DMS 273 treated with DMSO at 0.1 percent for 48 hours (cell line): ENCODE measurements at places on chromosomes 7 and 10.

- no peak for DNase-seq
Observed at GRCh38 chr7:158001003-158001402, 586.6 kb downstream of the PTPRN2 start.

DNA sequence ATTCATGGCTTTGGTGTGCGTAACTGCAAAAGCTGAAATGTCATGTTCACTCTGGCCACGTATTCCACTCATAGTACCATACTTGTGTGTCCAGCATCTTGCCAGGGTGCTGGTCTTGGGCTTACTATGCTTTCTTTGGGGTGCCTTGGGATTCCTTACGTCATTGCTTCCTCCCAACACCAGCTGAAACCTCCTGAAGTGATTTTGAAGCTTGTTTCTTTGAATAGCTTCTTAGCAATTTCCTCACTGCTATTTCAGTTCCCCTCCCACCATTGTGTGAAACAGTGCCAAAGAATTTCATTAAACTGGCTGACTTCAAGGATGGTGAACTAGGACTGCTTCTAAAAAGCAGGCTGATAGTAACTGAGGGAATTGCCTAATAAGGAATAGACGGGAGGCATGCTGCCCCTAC lies 36.9 kb downstream of the ENTPD1 start:
- no peak for DNase-seq

DNA sequence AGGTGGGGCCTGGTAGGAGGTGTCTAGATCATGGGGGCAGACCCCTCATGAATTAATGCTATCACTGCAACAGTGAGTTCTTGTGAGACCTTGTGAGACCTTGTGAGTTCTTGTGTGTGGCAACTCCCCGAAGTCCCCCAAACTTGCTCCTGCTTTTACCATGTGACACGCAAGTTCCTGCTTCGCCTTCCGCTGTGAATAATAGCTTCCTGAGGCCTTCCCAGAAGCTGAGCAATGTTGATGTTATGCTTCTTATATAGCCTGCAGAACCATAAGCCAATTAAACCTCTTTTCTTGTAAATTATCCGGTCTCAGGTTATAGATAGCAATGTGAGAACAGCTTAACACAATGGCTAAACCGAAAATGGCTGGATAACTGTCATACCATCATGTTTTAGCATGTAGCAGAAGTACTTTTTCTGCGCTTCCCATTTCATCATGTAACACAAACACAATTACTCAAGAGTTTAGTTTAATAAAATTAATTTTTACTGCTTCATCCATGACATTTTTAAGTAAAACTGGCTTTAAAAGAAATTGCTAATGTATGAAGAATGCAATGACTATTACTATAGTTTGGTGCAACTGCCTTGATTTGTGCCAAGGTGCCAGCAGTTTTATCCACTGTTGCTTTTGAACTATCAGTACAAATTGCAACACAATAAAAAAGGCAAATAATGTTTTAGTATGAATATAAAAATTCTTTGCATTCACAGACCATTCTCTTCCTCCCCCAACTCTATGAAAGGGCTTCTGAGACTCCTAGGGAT lies 87.7 kb upstream of the TMEM168 start:
- DNase-seq: no peak

- no peak for DNase-seq
Observed at GRCh38 chr7:23075571-23075970, 30.0 kb upstream of the KLHL7 start.

DNA sequence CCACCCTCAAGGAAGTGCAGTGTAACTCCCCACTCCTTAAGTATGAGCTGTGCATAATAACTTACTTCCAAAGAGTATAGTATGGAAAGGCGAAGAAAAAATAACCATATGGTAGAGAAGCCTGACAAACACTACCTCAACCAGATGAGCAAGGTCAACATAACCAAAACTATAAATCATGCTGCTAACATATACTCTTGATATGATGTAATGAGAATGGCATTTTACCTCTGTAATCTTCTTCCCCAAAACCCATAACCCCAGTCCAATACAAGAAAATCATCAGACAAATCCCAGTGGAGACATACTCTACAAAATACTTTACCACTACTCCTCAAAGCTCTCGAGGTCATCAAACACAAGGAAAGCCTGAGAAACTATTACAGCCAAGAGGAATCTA lies 15.8 kb downstream of the OSBPL3 start:
- no peak for DNase-seq

DNA sequence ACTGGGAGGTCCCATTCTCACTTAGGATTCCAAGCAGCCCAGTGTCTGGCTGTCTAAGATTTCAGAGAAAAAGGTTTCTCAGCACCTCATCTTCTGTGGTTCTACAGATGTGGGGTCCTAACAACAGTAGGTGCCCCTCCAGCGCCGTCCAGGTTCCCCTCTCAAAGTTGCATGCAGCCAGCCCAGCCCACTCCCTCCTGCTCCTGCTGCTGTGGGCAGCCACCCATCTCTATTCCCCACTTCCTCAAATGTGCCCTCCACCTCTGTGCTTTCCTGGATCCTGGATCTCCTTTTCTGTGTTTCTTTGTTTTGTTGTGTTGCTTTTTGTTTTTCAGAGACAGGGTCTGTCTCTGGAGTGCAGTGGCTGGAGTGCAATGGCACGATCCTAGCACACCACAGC lies 13.3 kb upstream of the SLC18A3 start:
- no peak for DNase-seq
